GM04503 (cell line): ENCODE measurements at places on chromosomes 5 and 9.

GRCh38 chr5:147673266-147673665, 109.3 kb downstream of the JAKMIP2 start:
- no peak for DNase-seq

DNA sequence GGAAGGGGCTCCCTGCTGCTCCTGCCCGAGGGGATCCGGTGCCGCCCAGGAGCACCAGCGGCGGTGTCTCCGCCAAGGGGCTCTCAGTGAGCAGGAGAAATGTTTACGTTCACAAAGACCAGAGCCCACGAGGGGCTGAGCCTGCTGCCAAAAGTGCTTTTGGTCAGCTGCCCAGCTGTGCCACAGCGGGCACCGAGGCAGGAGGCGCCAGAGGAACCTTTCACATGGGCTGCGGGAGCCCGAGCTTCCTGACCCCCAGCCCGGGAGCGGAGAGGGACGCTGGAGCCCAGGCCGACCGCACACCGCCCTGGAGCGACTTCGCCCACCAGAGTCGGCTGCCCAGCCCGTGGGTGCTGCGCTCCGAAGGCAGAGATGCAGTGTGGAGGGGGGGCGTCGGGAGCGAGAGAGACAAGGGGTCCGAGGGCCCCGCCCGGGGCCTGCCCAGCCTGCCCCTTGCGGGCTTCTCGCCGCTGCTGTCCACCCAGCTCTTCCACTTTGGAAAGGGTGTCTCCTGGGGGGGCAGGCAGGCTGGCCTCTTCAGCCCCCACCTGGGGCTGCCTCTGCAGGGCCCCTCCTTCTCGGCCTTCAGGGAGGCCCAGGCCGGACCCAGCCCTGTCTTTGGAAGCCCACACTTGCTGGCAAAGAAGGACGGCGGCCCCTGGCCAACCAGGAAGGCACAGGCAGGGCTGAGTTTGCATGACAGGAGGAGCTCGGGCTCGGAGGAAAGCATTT, 7.9 kb downstream of the PPP1R26 start:
- no peak for DNase-seq

GRCh38 chr9:112777914-112778313, 27.4 kb downstream of the SNX30 start:
- no peak for DNase-seq

DNA sequence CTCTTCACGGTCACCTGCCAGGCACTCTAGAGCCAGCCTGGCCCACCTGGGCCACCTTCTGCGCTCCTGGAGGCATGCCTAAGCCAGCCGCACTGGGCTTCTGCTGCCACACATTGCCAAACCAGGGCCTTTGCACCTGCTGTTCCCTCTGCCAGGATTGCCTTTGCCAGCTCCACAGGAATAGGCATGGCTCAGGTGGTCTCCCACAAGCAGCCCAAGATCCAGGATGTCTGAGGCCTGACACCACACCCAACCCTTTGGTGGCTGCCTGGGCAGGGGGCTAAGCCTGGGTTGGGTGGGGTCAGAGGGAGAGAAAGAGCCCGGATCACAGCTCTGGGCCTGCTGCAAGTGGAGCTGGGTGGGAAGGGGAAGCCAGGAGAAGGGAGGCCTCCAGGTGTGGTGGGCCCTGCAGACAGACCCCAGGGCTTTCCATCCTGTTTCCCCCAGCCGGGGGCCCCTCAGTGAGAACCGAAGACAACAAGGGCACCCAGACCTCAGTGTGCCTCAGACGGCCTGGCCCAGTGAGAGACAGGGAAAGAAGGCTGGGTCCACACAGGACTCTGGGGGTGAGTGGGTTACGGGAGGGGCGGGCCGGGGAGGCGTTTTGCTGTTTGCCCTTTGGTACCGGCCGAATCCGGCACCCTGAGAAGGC, 672 bp upstream of the SUSD3 start:
- DNase-seq = no peak

DNA sequence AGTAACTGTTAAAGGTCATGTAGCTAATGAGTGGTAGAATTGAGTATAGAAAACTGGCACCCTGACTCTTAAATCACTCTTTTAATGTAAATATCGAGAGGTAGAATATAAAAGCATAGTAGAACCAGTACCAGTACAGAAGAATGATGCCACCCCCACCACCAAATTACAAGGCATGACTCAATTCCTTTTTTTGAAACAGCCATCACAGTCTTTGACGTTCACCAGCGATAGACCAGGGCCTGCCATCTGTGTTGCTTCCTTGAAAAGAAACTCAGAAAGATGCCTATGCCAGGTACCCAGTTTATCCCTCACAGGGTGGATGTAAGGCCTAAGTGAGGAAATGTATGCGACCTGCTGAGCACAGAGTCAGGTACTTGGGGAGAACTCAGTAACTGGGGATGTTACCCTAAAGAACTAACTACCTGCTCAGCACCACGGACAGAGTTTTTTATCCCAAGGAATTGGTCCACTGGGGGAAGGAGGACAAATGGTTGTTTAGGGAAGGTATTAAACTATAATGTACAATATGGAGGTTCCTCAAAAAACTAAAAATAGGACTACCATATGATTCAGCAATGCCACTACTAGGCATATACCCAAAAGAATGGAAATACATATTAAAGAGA, 116.5 kb downstream of the BRINP1 start:
- no peak for DNase-seq

DNA sequence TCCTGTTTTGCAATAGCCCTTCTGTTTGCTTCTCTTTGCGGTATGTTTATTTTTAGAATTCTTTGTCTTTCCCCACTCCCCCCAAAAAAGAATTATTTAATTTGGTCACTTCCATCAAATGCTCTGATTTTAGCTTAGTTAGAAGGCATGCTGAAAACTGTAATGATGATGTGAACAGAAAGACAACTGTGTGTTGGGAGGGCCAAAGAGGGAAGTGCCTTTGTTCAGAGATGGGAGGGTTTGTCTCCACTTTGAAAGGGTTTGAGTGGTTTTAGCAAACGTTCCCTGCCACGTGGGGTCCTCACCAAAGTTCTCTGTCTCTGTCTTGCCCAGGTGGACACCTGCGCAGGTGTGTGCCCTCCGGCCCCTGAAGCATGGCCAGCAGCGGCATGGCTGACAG, 41.9 kb downstream of the SYK start:
- no peak for DNase-seq
